ENCODE measurements at places on chromosomes 3 and 15.

DNA sequence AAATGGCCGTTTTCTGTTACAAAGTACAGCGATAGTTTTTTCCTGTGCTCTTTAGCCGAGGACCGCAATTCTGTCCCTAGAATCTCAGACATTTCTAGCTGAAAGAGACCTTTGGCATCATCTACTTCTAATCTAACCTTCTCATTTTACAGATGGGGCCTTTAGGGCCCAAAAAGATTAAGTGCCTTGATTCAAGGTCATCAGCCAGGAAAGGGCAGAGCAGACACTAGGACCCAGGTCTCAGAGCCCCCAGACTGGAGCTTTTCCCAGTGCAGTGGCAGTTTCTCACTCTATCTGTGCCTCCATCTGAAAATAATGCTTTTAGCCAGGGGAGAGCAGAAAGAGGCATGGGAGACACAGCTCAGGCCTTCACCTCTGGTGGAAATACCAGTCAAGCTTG is 20.6 kb downstream of the ABHD2 start:
- DNase-seq: no peak

DNA sequence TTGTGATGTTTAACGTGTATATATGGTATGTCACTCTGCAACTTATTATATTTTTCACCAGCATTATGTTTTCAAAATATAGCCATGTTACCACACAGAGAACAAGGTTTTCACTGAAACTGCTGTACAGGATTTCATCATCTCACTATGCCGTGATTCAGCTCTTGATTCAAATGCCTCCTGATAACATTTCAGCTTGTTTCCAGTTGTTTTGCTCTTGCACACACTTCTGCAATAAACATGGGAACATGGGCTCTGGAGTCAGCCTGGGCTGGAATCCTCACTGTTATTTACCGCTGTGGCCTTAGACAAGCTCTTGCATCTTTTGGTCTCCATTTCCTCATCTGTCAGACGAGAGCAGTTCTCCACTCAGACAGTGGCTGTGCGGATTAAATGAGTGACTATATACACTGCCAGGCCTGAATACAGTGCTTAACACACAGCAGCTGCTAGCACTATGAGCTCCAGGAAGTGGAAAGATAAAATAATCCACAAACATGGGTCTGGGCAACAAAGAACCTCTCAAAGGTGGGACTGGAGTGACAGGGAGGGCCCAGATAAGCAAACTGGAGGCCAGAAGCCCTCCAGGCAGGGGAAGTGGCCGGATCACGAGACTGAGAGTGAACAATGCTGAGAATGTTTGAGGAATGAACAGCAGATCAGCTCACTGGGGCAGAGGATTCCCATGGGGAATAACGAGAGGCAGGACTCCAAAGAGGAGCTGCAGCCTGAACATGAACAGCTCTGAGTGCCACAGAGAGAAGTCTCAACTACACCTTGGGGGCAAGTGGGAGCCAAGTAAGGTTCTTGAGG is 17.7 kb downstream of the NTRK3 start:
- DNase-seq: no peak

DNA sequence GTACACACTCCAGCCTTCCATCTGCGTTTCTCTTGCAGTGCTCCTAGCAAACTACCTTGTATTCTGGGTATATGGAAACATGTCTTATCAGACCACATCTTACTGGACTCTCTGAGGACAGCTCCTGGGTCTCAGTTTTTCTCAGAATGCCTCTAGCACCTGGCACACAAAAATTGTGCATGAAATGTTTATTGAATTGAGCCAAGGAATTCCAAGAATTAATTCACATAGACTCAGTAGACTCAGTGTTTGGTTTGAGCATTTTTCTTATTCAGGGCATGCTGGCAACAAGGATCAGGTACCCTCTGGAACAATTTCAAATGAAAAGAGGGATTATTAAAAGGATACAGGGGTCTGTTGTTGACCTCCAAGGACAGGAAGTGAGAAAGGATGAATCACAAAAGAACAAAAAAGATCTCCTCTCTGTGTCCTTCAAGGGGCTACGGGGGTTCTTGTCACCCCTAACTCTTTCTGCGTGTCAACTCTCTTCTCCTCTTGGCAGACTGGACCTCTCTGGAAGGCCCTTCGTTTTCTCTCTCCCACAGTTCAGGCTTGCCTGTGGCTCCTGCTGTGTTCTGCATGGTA is 270.0 kb upstream of the HES1 start:
- DNase-seq: no peak

DNA sequence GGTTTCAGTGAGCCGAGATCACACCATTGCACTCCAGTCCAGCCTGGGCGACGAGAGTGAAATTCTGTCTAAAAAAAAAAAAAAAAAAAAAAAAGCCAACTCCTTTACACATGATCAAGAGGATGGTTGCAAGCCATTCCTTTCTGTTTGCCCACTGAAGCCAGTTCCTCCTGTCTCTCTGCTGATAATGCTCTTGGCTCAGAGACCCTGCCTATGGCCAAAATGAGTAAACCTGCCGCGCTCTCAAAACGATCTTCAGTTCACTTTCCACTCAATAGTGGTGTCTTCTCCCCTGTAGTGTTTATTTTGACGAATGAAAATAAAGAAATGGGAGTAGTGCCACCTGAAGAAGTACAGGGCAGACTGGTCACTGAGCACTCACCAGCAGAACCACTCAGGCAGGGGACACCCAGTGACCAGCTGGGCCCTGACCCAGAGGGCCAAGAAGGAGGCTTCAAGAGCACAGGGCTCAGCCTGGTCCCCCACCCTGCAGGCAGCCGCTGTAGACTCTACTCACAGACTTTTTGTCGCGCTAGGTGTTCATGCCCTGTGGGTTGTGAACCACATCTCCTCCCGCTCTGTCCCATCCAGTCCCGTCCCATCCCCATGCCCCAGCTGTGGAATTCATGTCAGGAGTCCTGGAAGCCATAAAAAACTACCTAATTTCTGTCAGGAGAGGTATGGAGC is 23.6 kb downstream of the GRAMD2A start:
- no peak for DNase-seq

DNA sequence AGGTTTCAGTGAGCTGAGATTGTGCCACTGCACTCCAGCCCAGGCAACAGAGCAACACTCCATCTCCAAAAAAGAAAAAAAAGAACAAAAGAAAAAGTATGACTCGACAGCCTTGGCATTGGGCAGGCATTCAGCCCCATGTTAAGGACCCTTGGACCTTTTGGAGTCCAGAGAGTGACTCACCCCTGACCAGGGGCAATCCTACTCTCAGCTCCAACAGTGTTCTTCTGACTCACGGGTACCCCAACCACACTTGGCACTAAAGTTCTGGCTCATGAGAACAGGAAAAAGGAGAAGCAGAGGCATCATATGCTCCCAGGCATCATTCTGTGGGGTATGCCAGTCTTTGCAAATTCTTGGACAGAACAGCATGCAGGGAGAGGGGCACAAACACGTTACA is 252.4 kb upstream of the HES1 start:
- no peak for DNase-seq

DNA sequence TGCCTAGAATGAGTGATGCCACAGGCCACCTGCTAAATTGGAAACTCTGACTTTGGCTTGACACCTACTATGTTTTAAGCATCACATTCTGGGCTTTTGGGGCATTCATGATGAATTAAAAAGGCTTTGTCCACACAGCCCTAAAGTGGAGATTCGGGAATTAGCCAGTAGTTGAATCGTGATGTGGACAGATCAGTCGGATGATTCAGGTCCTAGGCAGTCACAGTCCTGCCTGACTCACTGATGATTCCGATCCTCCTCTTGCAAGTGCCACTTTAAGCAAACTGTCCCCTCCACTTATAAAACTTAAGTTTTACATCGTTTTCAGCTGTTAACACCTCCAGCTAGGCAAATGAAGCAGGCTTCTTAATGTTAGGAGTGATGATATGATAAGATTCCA is 75.3 kb downstream of the SYNPR start:
- no peak for DNase-seq

DNA sequence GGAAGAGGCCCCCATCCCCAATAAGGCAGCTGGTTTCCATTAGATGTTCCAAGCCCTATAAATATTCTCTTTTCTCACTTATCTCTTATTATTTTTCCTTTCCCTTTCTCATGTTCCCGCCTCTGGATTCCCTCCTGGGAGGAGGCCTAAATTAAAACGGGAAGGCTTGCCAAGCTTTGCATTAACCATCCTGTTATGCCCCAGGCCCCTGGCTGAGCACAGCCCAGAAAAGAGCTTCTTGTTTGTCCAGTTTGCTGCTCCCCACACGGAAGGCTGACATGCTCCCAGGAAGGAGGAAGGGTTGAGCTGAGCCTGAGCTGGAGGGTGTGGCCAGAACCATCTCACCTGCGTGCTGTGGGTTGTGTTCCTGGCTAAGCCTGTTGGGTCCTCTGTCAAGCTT is 63.1 kb upstream of the BOC start:
- no peak for DNase-seq

- no peak for DNase-seq
Measured at GRCh38 chr3:132867526-132867925, 145.3 kb upstream of the NPHP3 start.

DNA sequence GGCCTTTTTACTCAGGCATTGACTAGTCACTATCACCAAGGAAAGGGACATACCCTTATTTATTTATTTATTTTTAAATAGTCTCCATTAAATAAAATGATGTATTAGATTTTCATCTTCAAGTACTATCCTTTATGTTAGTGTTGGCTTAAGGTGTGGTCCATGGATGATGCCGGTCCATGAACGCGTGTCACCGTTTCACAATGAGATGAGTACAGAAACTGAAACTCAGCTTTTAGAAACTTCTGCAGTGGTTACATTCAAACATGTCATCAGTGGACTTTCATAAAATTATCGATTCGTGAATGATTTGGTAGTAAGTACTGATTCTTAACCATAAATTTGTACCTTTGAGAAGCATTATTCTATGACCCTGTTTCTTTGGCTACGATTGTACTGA is 166.6 kb downstream of the SATB1 start:
- DNase-seq: no peak

- no peak for DNase-seq
Measured at GRCh38 chr3:156472684-156473083, 82.2 kb downstream of the SSR3 start.

DNA sequence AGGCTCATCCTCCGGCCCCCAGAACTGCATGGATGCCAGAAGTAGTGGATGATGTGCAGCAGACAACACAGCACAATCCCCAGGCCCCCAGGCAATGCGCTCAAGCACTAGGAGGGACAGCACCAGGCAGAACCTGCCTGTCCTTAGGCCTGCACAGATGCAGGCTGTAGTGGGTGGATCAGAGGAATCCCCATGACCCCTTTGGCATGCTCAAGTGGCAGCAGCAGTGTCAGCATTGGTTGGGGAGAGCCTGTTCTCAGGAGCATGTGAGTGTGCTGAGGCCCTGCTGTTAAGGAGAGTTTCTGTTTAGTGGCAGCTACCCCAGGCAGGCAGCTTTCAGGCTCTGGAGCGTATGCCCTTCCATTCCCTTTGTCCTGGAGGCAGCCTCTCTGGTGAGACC is 25.1 kb upstream of the CD200R1L start:
- DNase-seq: no peak

DNA sequence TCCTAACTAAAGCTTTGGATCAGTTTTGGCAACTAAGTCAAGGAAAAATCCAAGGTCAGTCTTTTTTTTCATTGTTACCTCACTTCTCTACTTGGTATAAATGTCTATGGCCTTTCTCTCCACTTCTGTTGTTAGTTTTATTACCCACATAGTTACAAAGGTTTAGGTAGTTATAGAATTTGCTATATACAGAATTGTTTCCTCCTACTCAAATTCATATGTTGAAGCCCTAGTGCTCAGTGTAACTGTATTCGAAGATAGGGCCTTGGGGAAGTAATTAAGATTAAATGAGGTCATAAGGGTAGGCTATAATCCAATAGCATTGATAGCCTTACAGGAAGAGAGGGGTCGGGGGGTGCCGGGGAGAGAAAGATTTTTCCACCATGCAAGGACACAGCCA is 19.7 kb upstream of the STIMATE start:
- no peak for DNase-seq

GRCh38 chr15:73244333-73244732 is 124.4 kb downstream of the HCN4 start:
- DNase-seq: no peak

DNA sequence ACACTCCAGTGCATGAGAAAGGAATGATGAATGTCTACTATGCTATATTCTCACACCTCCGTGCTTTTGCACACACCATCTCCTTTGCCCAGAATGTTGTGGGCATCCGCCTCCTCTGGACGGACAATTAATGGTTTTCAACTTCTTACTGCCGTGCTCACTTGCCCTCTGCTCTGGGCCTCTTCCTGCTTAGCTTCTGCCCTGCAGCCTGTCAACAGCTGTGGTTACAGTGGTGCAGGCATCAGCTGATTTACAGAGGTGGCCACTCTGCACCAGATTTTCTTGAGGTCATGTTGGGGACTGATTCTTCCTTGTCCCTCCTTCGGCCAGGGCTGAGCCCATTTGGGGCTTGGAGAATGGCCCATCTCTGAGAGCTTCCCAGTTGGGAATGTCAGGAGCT is 56.5 kb upstream of the TMEM115 start:
- no peak for DNase-seq

GRCh38 chr3:104988496-104988895 is 378.2 kb upstream of the ALCAM start:
- DNase-seq: no peak

- DNase-seq: no peak
Measured at GRCh38 chr15:97992823-97993222, 32.3 kb downstream of the ARRDC4 start.

GRCh38 chr3:151816091-151816604 is 2.2 kb downstream of the AADAC start:
- no peak for DNase-seq

GRCh38 chr3:124878561-124879336 is 8.4 kb downstream of the ITGB5 start:
- DNase-seq: no peak

GRCh38 chr3:63351159-63352007 is 73.3 kb downstream of the SYNPR start:
- DNase-seq: no peak

GRCh38 chr3:159244933-159245332 is 443.1 kb downstream of the MFSD1 start:
- DNase-seq: no peak

- no peak for DNase-seq
Measured at GRCh38 chr15:67186688-67187087, 67.8 kb downstream of the AAGAB start.

- no peak for DNase-seq
Measured at GRCh38 chr3:187369089-187369447, 883 bp downstream of the RTP4 start.

DNA sequence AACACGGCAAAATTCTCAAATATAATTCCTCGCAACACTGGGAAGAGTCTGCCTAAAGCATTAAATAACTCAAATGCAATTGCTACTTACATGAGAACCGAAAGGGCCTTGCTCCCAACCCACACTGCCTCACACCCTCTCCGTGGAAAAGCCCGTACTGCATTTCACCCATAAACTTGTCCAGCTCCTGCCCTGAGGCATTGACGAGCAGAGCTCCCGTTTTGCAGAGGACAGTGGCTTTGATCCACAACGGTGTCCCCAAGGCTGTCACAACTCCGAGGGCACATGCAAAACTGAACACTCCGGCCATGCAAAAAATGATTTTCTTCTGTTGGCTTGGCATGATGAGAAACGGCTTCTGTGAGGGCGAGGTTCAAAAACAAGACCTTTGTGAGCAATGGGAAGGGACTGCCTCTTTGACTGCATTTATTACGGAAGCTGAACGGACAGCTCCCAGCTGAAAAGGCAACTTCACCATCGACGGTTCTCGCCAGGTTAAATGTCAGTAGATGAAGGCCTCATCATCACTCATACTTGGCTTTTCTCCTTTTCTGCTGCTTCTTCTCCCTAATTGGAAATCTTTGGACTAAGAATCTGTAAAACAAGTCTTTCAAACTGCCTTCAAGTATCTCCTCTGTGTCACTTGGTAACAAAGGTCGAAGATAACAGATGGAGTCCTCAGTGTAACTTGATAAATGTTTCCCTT is at the start of gene CLRN1:
CLRN1 (minus strand) TSS at position 362 of the 706 bp plus-strand sequence; CDS start at position 343, 19 bp downstream.
- no peak for DNase-seq

GRCh38 chr3:128079823-128080222 is 27.6 kb downstream of the SEC61A1 start:
- no peak for DNase-seq

All from naive thymus-derived CD8-positive, alpha-beta T cell (primary cell).